ENCODE measurements at places on chromosomes 5 and 9. TPM values are rescaled to one million over a fixed set of nuclear protein-coding genes. Genes with fewer than 3 reads are reported as not detected.

The PDE8B gene
- 0.07 TPM for total RNA-seq

The OBP2B gene
- not detected for total RNA-seq

The ADGRD2 gene
- not detected for total RNA-seq

The PDZD2 gene
- total RNA-seq, result 7.1 TPM

The FRRS1L gene
- 0.05 TPM for total RNA-seq

The NME5 gene
- total RNA-seq, result 0.25 TPM

Measured in M059J (cell line).